Stimulated activated CD4-positive, alpha-beta T cell treated with anti-CD3 and anti-CD28 coated beads, Interleukin-4, amount 100 ng/mL, for 48 hours (primary cell): ENCODE measurements at places on chromosomes 11 and 22.

- DNase-seq: no peak
These were observed 373.7 kb downstream of the NXPE2 start for GRCh38 chr11:115051938-115052590.

- DNase-seq: no peak
These were observed 26.0 kb downstream of the POU2AF1 start for GRCh38 chr11:111352935-111353710.

DNA sequence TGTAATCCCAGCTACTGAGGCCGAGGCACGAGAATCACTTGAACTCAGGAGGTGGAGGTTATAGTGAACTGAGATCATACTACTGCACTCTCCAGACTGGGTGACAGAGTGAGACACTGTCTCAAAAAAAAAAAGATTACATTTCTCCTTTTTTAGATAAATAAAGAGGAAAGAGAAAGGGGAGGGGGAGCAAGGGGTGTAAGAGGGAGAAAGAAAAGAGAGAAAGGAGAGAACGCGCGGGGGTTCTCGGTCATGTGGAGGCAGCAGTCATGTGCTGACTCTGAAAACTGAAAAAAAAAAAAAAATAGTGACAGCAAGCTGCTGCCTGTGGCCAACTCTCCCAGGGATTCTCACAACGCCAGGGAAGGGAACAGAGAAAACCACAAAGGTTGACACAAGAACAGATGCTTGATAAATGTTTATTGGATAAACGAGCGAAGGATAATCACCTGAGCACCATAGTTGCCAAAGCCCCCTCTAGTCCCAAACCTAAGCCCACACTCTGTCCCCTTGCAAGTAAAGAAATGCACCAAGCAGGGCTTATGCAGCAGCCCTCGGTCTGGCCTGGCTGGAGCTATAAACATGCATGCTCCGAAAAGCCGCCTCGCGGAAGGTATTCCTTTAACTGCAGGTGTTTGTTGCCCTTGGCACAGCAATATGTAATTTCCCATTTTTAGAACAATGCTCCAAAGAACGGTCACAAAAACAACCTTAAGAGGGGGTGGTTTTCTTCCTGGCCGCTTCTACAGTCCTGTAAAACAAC lies 14.5 kb downstream of the SCGB1A1 start:
- no peak for DNase-seq

DNA sequence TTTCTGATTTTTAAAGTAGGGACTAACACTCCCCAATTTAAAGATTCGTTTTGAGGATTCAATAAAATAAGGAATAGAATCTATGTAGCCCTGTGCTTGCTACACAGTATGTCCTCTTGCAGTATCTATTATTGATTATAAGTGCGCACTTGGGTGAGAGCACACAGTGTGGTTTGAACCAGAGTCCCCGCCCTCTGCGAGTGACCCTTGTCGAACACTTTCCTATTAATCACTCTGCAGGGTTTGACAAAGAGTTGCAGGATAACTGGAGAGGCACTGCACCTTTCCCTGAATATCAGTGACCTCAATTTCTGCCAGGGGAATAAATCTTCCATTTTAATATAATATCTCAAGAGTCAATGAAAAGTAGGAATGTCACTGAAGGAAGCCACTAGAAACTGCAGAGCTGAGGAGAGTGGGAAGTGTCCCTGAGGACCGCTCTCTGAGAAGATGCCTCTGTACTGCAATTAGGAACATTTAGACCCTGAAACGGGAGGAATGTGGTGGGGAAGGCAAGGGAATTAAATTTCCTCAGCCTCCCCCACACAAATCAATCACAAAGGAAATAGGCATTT lies 182.2 kb downstream of the MAML2 start:
- DNase-seq: no peak

DNA sequence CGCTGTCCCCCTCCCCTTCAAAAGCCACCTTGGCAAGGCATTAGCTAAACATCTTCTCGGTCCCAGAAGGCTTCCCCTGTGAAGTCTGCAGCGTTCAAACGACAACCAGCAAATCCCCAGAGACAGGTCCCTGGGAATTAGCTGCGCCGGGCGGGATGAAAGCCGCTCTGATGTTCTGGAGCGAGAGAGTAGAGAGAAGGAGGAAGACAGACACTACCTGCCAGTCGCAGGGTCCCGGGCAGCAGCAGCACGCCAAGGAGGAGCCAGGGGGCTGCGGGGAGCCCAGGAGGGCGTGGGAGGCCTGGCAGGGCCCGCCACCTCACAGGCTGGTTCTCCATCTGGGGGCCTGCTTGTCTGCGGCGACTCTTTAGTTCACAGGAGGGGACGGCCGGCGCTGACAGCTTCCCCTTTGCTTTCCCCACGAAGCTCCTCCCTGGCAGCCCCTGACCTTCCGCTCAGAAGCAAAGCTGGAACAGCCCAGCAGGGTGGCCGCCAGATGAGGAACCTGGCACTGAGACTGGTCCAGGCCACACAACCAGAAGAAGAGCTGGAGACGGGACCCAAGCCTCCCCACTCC lies at the start of gene NFAM1:
TSS of gene NFAM1 (minus strand) at position 384 of the 577 bp plus-strand sequence. CDS start at position 338, 46 bp downstream.
- DNase-seq: no peak

DNA sequence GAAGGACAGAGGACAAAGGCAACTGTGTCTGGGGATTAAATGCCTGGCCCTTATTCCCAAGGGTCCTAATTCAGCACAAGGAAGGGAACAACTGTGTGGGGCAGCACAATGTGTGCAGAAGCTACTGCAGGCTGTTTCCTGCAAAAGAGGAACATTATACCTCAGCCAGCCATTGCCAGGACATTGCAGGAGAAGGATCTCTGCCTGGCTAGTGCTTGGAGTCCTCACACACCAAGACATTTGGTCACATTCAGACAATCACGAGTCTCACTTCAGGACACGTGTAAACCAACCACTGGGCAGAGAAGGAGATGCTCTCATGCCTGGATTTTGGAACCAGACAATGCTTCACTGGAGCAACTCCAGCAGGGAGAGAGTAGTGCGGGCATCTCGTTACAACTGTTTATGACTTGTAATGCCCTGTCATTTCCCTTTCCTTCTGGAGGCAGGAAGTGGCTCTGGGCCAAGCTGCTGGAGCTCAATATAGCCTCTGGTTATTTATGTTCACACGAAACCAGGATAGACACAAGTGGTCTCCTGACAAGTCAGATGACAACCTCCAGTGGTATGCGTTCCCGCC lies 23.9 kb upstream of the ZC3H12C start:
- no peak for DNase-seq

DNA sequence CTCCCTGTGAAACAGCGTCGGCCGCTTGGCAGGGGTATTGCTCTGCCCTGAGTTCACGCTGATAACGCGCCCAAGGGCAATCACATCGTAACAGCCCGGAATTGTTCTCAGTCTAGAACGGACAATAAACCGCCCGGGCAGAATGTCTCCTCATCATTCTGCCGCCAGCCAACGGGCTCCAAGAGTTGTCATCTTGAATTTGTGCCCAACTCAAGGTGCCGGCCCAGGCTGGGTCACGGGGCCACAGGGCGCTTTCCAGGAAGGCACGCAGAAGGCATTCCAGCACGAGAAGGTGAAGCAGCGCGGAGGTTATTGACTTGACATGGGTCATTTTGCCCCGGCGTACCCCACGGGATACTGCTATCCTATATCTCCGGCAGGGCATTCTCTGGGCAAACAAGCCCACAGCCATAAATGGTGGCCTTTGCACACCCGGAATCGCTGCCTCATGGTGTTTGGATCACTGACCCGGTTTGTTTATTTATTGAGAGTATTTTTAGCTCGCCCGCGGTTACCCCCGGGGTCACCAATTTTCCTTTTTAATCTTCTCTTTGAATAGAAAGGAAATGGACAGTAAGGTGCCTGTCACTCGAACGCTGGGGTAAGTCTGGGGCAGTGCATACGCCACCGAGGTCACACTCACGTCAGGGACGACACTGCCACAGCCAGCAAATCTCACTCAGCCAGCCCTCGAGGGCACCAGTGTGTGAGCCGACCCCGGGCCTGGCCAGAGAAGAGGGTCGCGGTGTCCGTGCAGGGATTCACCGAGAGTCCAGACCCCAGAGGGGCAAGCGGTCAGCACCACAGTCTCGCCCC lies 72.4 kb upstream of the FGF3 start:
- no peak for DNase-seq

- no peak for DNase-seq
These were observed 28.9 kb downstream of the SLC22A12 start for GRCh38 chr11:64619811-64620380.

DNA sequence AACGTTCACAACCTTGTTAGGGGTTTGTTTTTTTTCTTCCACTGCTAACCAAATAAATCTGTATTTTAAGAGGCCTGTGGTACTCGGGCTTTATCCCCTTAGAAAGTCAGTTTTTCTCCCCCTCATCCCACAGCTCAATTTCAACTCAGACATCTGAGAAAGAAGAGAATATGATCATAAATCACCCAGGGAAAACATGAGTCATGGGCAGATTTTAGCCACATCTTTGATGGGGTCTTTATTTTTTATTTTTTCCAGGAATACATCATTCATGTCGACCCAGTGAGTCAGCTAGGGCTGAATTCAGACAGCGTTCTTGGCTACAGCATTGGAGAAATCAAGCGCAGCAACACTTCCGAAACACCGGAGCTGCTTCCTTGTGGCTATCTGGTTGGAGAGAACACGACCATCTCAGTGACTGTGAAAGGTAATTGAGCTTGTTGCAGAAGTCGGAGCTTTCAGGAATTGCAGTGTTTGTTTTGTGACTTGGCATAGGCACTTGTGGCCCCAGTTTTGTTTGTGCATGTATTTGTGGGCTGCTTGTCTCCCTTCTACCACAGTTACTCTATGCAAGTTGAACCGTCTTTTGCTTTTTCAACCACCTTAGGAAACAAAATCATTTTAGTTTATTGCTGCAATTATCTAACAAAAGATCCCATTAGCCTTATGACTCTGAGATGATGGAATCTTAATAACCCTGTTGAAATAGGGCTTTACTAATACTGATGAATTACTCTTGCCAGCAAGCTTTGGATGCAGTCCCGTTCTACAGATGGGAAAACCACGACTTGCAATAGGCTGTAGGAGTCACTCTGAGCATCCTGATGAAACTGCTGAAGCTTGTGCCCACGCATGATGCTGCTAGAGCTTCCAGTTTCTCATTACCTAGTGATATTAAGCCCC lies 62.7 kb downstream of the DBX1 start:
- no peak for DNase-seq

DNA sequence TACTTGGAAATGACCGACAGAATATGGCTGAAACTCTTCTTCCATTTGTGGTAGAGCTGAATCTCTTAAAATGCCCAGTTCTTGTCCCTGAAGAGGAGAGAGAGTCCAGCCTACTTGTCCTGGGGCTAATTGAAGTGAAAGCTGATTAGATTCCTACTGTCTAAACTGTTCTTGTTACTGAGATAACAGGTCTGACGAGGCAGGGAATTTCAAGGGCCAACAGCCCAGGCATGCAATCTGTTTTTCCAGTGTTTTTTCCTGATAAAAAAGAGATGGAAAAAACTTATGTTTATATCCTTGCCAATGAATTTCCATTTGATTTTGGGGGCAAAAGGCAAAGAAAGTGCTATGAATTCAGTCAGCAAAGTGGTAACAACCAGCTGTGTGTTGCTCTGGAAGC lies 195.5 kb downstream of the ETS1 start:
- no peak for DNase-seq

DNA sequence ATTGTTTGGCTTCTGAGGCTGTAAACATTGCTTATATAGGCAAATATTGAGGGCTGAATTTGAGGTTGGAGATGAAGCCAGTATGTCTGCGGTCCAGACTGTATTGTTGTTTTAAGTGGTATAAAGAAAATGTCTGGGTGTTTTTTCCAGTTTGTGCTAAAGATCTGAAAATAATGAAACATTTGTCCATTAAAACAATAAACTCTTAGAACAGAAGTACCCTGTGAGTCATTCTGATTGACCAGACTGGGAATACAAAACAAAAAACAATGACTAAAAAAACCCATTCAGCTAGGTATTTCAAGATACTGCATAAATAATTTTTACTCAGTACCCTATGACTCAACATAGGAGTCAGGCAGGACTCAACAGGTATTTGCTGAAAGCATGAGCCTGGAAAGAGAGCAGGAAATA lies 20.4 kb downstream of the ALKBH8 start:
- no peak for DNase-seq

- no peak for DNase-seq
These were observed 64.5 kb downstream of the MCM5 start for GRCh38 chr22:35464399-35464798.

GRCh38 chr22:39643311-39644083 lies 72.9 kb downstream of the CACNA1I start:
- DNase-seq: no peak

GRCh38 chr11:83409476-83409875 lies 123.3 kb upstream of the CCDC90B start:
- no peak for DNase-seq

GRCh38 chr22:42269432-42270175 lies 849 bp downstream of the TCF20 start:
- peak; percentile 63 for DNase-seq

GRCh38 chr11:100232006-100232405 lies 455.1 kb upstream of the ARHGAP42 start:
- no peak for DNase-seq
